ENCODE measurements at places on chromosomes 7 and 10.

GRCh38 chr10:49394933-49395740 is 752 bp downstream of the DRGX start:
- DNase-seq: no peak

- no peak for DNase-seq
Measured at GRCh38 chr7:28643584-28644340, 231.4 kb downstream of the CREB5 start.

DNA sequence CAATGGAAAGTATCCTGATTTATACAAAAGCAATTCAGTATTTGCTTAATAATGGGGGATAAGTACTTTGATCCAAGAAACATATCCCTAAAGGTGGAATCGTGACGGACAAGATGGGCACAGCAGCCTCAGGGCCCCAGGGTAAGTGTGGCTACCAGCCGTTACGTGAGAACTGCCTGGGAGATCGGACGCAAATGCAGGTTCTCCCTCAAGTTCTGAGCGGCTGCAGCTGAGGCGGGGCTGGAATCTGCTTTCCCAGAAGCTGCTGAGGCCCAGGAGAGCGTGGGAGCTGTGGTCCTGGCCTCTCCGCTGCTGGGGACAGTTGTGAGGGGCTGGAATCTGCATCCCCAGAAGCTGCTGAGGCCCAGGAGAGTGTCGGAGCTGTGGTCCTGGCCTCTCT is 13.5 kb downstream of the FOXL3 start:
- DNase-seq: no peak

- no peak for DNase-seq
Measured at GRCh38 chr10:124619802-124620490, 124.2 kb downstream of the FAM53B start.

GRCh38 chr7:157721468-157722136 is 384.8 kb downstream of the DNAJB6 start:
- DNase-seq: no peak

GRCh38 chr7:158448430-158449100 is 139.1 kb downstream of the PTPRN2 start:
- no peak for DNase-seq

DNA sequence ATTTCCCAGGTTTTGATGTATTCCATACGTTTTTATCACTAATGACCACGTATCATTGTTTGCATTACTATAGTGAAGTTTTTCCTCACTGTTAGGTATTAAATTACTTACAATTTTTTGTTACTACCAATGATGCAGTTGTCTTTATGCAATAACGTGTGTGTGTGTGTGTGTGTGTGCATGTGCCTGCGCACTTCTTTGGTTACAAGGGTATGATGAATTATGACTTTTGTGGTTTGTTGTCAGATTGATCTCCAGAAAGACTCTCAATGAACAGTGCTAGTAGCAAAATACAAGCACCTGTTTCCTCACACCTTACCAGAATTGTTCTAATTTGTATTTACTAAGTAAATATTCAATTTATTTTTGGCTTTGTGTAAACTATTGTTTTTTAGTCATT is 51.5 kb downstream of the MCMBP start:
- no peak for DNase-seq

GRCh38 chr7:116443101-116443523 is 56.4 kb upstream of the CAV2 start:
- peak; percentile 89 for DNase-seq

- DNase-seq: no peak
Measured at GRCh38 chr7:137572056-137572784, 228.7 kb upstream of the PTN start.

GRCh38 chr10:43307306-43307705 is 40.4 kb upstream of the RASGEF1A start:
- DNase-seq: no peak

- DNase-seq: no peak
Measured at GRCh38 chr10:96588060-96588554, 1.3 kb upstream of the TM9SF3 start.

DNA sequence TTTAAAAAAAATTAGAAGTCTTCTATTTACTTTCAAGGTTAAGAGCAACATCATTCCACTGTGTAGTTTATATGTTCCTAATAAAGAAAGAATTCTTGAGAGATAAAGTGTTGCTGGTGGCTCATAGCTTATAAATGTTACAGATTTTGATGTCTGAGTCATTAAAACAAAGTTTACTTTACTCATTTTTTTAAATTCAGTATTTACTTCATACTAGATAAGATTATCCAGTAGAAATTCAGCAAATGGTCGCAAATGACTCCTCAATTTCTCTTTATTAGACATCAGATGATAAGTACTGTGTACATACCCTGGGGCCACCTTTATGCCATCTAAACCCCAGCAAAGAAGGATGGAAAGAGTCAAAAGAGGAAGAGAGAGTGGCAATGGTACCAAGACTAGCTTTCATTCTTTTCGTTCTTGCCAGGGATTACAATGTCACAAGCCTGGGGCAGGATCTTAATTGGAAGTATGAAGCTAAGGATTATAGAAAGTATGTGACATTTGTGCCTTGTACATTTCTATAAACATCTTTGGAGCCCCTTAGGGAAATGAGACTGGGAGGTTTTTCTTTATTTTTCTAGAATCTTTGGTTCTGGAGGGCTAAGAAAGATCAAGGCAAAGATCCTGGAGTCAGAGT is 206.1 kb downstream of the CHRM2 start:
- no peak for DNase-seq

GRCh38 chr10:43912469-43912868 is 263.8 kb upstream of the ZNF32 start:
- no peak for DNase-seq

DNA sequence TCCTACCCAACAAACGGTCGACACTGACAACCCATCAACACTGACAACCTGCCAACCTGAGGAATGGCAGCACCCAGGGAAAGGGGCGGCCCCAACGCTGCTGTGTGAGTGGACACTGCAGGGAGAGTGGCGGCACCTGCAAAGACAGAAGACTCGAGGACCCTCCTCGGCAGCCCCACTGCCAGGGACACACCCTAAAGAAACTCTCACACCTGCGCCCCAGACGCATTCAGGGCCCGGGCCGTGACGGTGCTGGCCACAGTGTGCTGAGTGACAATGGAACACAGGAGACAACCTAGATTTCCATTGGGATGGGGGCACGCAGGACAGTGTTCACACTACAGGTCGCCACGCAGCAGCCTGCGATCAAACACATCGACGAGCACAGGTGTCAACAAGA is 3.6 kb downstream of the CAMK2B start:
- no peak for DNase-seq

- DNase-seq: peak; percentile 46
Measured at GRCh38 chr7:80372415-80372814, 139.4 kb downstream of the GNAT3 start.

DNA sequence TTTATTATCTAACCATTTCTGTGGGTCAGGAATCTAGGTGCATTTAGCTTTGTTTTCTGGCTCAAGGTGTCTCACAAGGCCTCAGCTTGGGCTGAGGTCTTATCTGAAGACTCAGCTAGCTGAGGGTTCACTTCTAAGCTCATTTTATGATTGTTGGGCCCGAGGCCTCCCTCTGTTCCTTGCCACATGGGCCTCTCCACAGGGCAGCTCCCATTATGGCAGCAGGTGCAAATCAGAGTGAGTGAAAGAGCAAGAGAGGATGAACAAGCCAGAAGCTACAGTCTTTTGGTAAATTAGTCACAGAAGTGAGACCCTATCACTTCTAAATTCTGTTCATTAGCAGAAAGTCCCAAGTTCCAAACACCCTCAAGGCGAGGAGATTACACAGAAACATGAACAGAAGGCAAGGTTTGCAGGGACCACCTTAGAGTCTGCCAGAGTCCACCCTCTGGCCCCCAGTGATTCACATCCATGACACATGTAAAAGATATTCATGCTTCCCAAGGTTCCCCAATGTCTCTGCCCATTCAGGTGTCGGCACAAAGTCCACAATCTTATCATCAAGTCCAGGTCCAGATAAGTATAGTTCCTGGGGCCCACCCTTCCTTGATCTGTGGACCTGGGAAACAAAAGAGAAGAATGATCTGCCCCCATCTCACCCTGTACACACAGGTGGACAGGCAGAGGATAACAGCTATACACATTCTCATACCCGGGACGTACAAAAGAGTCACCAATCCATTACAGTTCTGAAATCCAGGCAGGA is 23.7 kb downstream of the FIGNL1 start:
- no peak for DNase-seq

GRCh38 chr7:55350281-55350680 is 14.9 kb upstream of the LANCL2 start:
- DNase-seq: no peak

DNA sequence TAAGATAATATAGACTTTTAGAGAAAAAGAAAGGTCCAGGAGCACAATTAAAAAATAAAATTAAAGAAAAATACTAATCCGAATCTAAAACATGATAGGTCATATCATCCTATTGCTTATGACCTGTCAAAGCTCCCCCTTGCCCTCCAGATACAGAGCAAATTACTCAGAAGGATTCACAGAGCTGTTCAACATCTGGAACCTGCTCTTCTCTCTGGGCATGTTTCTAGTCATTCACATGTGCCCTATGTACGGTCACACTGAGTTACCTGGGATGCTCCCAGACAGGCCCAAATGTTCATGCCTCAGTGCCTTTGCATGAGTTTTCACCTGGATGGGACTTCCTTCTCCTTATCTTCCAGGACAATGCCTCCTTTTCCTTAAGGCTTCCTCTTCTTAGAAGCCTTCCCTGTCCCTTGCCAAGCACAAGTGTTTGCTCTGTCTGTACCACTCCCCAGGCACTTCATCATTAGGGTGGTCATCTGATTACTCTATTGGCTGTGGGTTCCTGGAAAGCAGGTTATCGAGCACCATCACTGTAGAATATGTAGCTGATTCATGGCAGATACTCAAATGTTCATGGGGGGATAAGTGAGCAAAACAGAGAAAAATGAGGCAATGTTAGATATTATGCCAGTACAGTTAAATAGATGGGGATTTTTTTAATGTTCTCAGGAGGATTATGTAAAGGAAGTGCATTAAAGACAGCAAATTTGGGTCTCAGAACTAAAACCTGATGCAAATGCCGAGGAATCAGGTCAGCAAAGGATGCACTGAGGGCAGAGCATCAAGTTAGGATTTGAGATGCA is 12.0 kb upstream of the AOAH start:
- no peak for DNase-seq

DNA sequence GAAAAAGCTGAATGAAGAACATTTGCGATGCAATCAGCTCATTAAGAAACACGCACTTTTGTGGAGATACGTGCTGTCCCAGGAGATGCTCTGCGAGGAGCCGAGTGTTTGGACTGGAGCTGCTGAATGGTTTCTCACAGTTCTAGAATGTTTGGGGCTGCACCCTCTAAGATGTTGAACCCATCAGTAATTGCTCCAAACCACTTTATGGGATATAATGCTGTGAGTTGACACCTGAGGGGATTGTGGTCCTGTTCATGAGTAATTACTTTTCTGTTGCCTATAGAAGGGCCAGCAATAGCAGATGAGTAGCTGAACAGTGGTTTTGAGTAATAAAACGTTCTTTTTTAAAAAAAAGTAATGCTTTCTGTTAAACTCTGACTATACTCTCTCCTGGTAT is 63.1 kb downstream of the IKZF1 start:
- no peak for DNase-seq

- no peak for DNase-seq
Measured at GRCh38 chr10:78761311-78761781, 307.4 kb upstream of the ZMIZ1 start.

DNA sequence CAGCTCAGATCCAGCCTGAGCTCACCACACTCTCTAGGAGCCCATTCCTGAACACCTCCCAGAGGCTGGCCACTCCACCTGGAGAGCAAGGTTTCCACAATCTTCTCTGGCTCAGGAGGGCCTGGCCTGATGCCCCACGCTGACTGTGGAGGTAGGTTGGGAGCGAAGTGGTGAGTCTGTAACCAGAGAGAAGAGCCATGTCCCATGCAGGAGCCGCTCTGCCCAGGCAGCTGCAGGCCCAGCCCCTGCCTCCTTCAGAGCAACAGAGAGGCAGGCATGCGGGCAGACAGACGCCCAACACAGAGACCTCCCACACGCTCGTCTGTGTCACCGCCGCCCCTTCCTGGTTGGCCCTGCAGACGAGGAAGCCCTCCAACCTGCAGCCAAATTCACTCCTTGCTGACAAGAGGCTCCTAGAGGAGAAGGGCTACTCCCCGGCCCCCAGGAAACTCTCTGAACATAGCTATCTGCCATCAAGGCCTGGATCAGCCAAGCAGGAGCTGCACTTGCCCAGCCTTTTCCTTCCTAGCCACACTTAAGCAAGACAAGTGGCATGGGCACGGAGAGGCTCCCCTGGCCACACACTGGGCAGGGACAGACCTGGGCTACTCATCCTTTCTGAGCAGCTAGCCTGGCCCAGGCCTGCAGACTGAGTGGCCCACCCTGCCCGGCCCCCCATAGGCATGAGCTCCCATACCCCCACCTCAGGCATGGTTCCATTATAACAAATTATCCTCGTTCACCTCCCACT is 101.9 kb downstream of the GRID1 start:
- DNase-seq: no peak

GRCh38 chr10:91711885-91712680 is 79.2 kb upstream of the PPP1R3C start:
- DNase-seq: no peak

DNA sequence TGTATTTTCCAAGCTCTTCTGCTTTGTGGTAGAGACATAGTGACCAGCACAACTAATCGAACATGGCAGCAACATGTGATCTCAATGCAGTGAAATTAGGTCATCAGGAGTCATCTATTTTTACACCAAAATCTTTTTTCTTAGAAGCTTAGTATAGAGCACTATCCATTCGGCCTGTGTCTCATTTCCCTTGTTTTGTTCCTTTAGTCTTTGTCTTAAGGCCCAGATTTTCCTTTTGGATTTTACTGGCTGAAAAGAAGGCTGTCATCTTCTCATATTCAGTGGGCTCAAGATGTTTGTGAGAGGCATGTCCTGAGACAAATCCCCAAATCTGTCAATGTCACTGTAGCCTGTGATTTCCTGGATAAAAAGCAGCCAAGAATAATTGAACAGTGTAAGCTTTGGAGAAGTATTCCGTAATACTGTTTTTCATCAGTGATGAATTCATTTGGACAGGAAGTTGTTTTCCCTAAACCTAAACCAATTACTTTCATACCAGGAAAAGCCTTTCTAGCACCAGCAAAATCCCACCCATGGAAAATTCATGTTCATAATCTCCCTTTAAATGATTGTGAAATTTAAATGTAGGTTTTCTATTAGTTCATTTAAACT is 55.2 kb downstream of the MAGI2 start:
- DNase-seq: no peak

Measured in stromal cell of bone marrow (primary cell).